ENCODE measurements at places on chromosomes 4 and X. TPM values are rescaled to one million over a fixed set of nuclear protein-coding genes. Genes with fewer than 3 reads are reported as not detected.

Gene SPATA4
- total RNA-seq, result 0.07 TPM

- peaks cover 2% of the 10 kb centered on the region for H3K4me1 ChIP-seq
- H3K4me3 ChIP-seq, result no peak overlapping the region
- H3K27me3 ChIP-seq, result no peaks in the 10 kb centered on the region
- DNase-seq, result no peak
Observed at GRCh38 chrX:73922856-73923455, 360.0 kb downstream of the CHIC1 start.

GRCh38 chr4:43277003-43277402 lies 384.5 kb downstream of the GRXCR1 start:
- DNase-seq, result peak; percentile 7
- H3K27ac ChIP-seq, result no peak overlapping the region
- H3K27me3 ChIP-seq, result no peaks in the 10 kb centered on the region
- H3K36me3 ChIP-seq, result no peaks in the 10 kb centered on the region
- H3K4me1 ChIP-seq, result peaks cover 12% of the 10 kb centered on the region
- H3K4me3 ChIP-seq, result no peak overlapping the region

DNA sequence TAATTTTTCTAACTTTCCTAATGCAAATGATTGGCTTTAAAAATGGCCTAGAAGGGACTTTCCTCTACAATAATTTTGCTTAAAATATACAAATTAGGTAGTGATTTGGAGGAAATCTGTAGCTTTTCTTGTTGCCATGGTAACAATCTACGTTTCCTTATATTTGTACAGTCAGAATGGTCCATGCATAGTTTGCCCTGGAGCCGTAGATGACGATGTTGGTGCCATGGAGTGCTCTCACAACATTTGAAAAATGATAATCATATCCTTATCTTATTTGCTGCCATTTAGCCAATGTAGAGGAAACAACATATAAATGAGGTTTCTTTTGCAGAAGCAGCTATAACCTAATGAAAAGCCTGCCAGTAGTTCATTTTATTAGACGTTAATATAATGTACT lies 89.0 kb upstream of the NMU start:
- no peaks in the 10 kb centered on the region for H3K36me3 ChIP-seq
- no peaks in the 10 kb centered on the region for H3K4me1 ChIP-seq
- H3K27me3 ChIP-seq, result no peaks in the 10 kb centered on the region

Gene SULT1E1
- total RNA-seq, result not detected

DNA sequence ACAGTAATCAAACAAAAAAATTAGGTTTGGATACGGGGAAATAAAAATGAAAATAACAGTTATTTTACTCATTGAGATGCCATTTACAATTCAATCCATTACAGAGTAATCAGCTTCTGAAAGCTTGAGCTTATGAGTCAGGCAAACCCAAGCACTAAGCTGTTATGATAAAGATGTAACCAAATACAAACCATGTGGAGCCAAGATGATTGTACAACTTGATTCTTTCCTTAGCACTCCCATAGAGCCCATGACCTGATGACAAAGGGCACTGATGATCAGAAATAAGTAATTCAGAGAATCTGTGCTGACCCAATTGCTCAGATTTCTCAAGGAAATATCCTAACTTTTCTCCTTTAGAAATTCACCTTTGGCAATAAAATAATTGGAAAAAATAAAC lies 40.5 kb upstream of the PRKG2 start:
- no peaks in the 10 kb centered on the region for H3K4me1 ChIP-seq
- no peaks in the 10 kb centered on the region for H3K27me3 ChIP-seq
- H3K4me3 ChIP-seq, result no peak overlapping the region
- DNase-seq, result peak; percentile 69

GRCh38 chr4:18020671-18021469 lies 685 bp downstream of the LCORL start:
- H3K4me1 ChIP-seq, result peaks cover 3% of the 10 kb centered on the region
- peak; percentile 80 for DNase-seq
- no peaks in the 10 kb centered on the region for H3K36me3 ChIP-seq
- peak overlapping the region; percentile 94 for H3K27ac ChIP-seq

Gene SHROOM4
- 1.8 TPM for total RNA-seq

DNA sequence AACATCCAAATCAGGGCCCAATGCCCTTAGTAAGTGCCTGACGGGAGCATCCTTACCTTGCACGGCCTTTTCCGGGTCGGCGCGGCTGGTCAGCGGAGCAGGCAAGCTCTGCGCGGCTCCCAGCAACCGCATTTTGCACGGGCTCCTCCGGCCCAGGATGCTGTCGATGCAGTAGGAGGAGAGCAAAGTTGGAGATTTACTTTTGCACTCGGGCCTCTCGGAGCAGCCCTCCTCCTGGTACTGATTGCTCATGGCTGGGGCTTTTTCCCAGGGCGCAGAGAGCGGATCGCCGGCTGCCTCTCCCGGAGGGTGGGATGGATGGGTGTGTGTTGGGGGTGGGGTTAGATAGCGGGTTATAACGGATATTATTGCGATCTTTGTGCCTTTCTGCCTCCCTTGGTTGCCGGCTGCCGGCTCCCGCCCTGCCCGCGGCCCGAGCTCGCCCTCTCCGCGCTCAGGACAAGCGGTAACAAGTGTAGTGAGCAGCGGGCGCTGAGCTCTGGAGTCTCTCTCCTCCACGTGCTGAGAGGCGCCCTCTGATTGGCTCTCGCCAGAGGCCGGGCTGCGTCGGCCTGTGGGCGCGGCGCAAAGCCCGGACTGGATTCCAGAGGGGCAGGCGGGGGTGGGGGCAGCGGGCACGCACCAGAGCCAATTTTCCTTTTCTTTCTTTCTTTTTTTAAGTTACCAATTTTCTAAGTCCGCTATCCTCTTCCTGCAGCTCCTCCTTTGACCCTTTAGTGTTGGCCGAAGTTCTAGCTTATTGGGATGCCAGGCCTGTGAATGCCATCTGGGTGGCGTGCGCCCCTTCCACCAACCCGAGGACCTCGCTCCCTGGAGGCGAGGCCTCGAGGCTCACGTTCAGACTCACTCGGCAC lies at the start of gene ARX:
TSS of gene ARX (minus strand) at position 480 of the 875 bp plus-strand sequence. CDS start at position 252, 228 bp downstream.
- H3K27ac ChIP-seq, result no peak within 1 kb of the TSS
- no peaks in the 10 kb centered on the region for H3K36me3 ChIP-seq
- peak; percentile 96 for DNase-seq

DNA sequence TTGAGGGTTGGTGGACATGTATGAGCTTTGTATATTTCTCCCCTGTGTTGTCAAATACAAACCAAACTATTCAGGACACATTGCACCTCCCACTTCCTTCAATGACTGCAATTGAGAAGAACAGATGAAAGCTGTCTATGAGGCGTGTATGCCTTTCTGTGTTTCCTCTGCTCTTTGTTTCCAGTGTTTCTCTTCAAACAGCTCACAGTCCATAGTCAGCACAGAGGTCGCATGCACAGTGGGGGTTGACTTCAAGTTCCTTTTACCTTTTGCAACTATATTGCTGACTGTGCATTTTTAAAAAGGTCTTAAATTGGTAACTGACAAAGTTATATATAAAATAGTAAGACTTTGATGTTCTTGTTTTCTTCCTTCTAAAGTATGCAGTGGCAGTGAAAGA lies 957.8 kb downstream of the C4orf33 start:
- no peaks in the 10 kb centered on the region for H3K4me1 ChIP-seq
- DNase-seq, result no peak
- no peak overlapping the region for H3K27ac ChIP-seq

Gene CACNA1F
- total RNA-seq, result 1.0 TPM

Gene ANXA3
- 18.7 TPM for total RNA-seq

DNA sequence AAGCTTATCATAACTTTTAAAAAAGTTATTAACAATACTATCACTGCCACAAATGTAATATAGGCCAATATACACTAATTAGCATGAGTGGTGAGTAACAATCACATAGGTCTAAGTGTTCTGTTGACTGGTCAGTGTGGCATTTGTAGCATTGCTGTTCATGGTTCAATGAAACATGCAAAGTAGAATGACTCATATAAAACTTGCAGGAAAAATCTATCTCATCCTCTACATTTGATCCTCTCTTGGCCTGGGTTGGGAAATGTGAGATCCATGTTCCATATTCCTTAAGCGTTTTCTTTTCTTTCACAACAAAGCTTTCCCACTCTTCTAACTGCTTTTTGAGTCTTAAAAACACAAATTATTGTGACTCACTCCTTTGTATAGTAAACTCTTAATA lies 1418.7 kb downstream of the FSTL5 start:
- H3K27ac ChIP-seq, result no peak overlapping the region
- DNase-seq, result no peak
- H3K36me3 ChIP-seq, result no peaks in the 10 kb centered on the region
- no peak overlapping the region for H3K4me3 ChIP-seq
- no peaks in the 10 kb centered on the region for H3K4me1 ChIP-seq

DNA sequence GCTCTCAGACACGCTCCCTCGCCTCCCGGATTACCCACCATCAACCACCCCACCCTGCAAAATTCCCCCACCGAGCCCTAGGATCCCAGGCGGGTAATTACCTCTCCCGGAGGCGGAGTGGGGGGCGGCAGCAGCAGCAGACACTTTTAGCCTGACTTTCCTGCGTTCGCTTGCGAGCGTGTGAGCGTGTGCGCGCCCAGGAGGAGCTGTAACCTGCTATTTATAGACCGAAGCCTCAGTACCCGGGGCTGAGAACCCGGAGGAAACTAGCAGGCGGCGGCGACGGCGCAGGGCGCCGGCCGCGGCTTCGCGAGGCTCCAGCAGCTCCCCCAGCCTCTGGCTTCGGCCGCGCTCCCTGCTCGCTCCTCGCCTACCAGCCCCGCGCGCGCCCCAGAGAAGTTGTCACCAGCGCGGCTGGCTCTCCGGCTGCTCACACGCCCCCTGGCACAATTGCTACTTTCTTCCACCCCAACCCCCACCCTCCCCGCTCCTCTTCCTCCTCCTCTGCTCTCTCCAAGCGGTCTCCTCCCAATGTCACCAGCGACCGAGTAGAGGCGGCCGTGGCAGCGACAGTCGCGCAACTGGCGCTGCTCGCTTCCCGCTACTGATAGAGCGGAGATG lies at the start of gene INPP4B:
TSS of gene INPP4B (minus strand) at position 194 of the 621 bp plus-strand sequence.
- H3K4me3 ChIP-seq, result peak within 1 kb of the TSS; percentile 59
- peak; percentile 64 for DNase-seq
- no peaks in the 10 kb centered on the region for H3K4me1 ChIP-seq
- no peaks in the 10 kb centered on the region for H3K36me3 ChIP-seq
- peaks cover 51% of the 10 kb centered on the region for H3K27me3 ChIP-seq
- peak within 1 kb of the TSS; percentile 37 for H3K27ac ChIP-seq
